Upper lobe of left lung (tissue), 6 donors: ENCODE measurements at places on chromosomes 1 and 21. TPM values are rescaled to one million over a fixed set of nuclear protein-coding genes. Genes with fewer than 3 reads are reported as not detected.

DNA sequence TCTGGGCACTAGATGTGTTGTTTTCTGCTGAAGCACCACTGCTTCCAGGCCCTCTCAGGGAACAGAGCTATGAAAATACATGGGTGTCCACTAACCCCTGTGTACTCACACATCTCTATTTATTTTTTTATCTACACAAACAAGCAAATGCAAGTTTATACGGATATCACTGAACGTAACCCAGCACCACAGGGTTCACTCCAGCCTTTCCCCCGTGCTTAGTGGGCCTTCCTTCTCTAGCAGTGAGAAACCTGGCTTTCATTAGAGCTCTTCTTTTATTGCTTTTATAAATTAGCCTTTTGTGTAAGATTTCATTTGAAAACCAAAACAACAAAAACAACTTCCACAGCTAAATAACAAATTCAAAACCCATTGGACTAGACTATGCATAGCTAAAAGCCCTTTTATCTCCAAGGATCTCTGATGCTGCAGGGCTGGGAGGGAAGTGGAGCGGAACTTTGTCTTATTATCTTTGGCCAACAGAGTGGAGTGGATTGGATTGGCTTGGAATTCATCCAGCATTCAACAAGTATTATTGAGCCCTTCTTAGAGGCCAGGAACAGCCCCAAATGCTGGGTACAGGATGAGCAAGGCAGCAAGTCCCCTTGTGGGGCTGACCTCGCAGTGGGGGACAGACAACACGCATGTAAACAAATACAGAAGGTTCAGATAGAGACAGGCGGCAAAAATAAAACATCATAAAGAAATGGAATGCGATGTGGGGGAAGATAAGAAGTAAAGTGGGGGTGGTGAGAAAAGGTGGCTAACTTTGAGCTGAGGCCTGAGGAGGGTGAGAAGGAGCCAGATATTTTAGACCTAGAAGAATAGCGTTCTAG is 371.8 kb upstream of the POU3F1 start:
- H3K27ac ChIP-seq, result no peak overlapping the region
- no peak for DNase-seq
- no peak overlapping the region for H3K4me3 ChIP-seq
- no peaks in the 10 kb centered on the region for H3K4me1 ChIP-seq
- no peaks in the 10 kb centered on the region for H3K27me3 ChIP-seq
- H3K36me3 ChIP-seq, result no peaks in the 10 kb centered on the region

DNA sequence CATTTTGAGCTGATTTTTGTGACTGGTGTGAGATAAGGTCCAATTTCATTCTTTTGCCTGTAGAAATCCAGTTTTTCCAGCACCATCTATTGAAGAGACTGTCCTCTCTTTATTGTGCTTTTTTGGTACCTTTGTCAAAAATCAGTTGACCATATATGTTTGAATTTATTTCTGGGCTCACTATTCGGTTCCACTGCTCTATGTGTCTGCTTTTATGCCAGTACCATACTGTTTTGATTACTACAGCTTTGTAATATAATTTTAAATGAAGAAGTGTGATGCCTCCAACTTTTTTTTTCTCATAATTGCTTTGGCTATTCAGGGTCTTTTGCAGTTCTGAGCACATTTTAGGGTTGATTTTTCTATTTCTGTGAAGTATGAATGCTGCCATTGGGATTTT is 69.0 kb downstream of the LAMC2 start:
- H3K27me3 ChIP-seq, result no peaks in the 10 kb centered on the region
- H3K4me3 ChIP-seq, result no peak overlapping the region
- no peaks in the 10 kb centered on the region for H3K36me3 ChIP-seq
- DNase-seq, result no peak
- H3K4me1 ChIP-seq, result no peaks in the 10 kb centered on the region
- H3K27ac ChIP-seq, result no peak overlapping the region

Gene CATSPERE
- total RNA-seq, result 1.0 TPM

Gene AMIGO1
- total RNA-seq, result 9.3 TPM

GRCh38 chr1:6535214-6535613 is 19.1 kb downstream of the NOL9 start:
- H3K27me3 ChIP-seq, result no peaks in the 10 kb centered on the region
- H3K4me1 ChIP-seq, result no peaks in the 10 kb centered on the region
- H3K4me3 ChIP-seq, result no peak overlapping the region
- peaks cover 43% of the 10 kb centered on the region for H3K36me3 ChIP-seq
- H3K27ac ChIP-seq, result no peak overlapping the region

Gene OR14K1
- not detected for total RNA-seq
